ENCODE measurements at places on chromosomes 7 and 10.

GRCh38 chr7:51477819-51478218 is 161.2 kb upstream of the COBL start:
- DNase-seq, result no peak

DNA sequence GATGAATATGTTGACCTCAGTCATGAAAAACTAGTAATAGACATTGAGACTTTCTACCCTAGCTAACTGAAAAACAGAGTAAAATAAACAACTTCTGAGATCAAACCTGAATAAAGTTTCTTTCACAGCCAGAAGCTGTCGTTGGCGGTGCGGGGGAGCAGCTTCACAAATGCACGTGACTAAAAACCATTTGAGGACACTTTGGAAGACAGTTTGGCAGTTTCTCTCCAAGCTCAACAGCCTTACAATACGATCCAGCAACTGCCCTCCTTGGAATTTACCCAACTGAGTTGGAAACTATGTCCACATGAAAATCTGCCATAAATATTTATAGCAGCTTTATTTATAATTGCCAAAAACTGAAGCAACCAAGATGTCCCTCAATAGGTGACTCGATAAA is 63.1 kb downstream of the CYTH3 start:
- DNase-seq, result no peak

DNA sequence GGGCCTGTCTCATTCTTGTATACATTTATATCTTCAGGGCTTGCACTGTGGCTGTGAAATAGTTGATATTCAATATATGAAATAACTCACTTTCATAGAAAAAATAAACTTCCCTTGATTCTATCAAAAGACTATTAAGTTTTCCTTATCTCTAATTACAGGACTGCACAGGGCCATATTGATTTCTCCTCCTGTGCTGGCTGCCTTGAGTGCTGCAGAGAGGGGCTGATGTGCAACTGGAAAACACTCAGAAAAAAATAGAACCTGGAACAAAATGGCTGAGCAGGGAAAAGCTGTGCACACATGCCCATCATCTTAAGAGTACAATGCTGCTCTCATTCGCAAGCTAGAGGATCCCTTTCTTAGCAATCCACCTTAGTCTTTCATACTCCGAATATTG is 5.9 kb upstream of the HDAC9 start:
- no peak for DNase-seq

GRCh38 chr7:151115121-151115835 is 29.0 kb downstream of the AGAP3 start:
- DNase-seq, result no peak

DNA sequence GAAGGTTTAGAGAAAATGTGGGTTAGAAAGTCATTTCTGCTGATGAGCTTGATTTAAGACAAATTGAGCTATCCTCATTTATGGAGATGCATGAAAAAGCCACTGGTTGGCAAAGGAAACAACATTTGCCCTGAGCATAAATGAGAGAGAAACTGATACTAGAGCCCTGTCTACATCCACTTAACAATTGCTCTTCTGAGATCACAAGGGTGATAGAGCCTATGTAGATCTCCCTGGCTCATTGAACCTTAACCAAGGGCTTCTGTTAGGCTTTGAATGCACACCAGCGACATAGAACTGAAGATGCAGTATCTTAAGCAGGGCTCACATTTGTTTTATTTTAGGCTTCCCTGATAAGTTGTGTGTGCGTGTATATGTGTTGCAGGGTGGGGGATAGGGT is 35.0 kb downstream of the GPR141 start:
- DNase-seq, result no peak

- no peak for DNase-seq
Measured at GRCh38 chr7:75817116-75817515, 3.5 kb upstream of the CCL24 start.

- no peak for DNase-seq
Measured at GRCh38 chr7:3733541-3734140, 432.6 kb downstream of the SDK1 start.

DNA sequence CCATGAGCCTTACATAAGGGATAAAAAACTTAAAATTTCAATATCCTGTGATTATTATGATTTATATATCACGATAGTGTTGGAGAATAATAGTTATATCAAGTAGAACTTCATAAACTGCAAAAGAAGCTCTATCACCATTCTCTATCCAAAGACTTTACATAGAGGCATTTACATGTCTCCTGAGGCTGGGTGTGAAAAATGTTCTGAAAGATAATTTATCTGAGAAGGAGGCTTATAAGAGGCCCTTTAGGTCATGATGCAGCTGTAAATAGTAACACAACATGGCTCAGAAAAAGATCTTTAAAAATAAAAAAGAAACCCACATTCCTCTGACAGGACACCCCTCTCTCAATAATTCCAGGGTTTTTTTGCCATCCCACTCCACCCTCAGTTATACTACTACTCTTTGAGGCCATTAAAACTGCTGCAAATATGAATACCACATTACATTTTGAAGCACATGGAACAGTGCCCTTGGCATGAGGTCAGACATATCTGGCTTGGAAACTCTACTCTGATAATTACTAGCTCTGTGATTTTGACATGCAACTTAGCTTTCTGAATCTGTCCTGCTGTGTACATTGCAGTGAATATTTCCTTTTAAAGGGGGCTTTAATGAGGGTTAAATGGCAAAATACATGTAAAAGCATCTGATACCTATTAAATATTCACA is 55.5 kb downstream of the SLC16A12 start:
- no peak for DNase-seq

DNA sequence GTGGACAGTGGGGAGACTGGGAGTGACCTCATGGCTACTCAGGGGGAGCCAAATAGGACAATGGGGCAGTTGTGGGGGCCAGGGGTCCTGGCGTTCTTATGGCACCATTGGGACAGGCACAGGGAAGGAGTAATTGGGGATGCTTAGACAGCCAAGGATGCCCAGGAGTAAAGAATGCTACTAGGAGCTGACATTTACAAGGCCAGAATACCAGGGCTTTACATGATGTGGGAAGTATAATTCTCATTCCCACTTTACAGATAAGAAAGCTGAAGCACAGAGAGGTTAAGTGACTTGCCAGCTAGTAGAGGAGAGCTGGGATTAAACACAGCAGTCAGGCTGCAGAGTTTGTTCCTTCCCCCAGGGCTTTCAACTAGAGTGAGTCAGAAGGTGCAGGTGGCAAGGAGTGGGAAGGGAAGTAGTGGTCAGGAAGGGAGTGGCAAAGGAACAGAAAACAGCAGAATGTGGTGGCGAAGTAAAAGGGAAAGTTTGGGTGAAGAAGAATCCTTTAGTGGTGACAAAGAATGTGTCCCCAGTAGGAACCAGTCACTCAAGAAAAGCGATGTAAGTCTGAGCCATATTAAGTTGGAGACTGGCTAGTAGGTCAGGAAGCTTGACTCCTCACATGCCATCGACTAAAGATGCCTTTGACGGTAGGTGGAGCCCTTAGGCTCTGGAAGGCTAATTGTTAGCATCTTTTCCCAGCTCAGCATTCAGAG is 32.8 kb downstream of the CPVL start:
- no peak for DNase-seq

DNA sequence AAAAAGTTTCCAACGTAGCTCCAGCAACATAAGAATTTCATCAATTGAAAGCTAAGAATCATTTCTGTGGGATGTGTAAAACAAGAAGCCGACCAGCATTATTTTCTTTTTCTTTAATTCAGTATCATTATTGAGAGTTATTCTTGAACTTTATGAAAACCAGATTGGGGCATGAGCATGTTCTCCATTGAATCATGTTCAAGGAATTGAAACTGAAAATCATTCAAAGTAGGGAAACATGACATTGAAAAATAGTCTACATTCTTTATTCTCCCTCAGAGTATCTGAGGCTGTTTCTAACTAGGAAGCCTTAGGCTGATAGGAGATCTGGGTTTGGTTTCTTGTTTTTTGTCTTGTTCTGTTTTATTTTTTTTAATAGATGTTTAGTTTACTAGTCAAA is 253.7 kb downstream of the DYNC1I1 start:
- no peak for DNase-seq

GRCh38 chr10:47190301-47190700 is 109.7 kb upstream of the GDF10 start:
- no peak for DNase-seq
